ENCODE measurements at places on chromosomes 4 and X.

- DNase-seq: no peak
These were observed 38.5 kb downstream of the LAMTOR3 start for GRCh38 chr4:99855678-99856077.

DNA sequence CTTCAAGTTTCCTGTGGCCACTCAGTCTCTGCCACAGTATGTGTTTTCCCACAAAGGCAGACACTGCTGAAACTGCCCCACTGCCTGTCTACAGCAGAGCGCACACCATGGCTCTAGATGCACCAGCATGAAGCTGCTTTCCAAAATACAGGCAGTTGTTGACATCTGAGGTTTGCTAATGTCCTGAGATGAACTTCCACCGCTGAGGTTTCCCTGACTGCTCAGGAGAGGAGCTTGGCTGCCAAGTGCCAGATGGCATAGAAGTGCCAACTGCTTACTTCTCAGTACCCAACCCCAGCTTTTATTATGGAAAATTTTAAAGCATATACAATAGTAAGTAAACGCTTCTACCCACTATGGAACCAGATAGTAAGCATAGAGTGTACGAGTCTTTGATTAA lies 61.0 kb upstream of the EXOC1L start:
- no peak for DNase-seq

DNA sequence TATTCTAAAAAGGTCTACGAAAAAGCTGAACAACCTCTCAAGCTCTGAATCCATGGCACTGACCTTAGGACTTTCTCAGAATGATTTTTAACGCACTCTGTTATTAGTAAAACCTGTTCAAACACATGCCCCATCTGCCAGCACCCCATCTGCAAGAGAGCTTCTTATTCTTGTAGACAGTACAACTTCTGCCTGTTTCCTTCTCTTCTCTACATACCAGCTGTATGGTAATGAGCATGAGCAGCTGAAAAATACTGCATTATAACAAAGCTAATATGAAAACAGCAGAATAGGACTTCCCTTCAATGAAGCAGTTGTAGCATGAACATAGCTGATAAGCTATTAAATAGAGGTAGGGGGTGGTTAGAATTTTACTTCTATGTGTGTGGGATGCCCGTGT lies 167.9 kb downstream of the FBXW7 start:
- peak; percentile 7 for DNase-seq

DNA sequence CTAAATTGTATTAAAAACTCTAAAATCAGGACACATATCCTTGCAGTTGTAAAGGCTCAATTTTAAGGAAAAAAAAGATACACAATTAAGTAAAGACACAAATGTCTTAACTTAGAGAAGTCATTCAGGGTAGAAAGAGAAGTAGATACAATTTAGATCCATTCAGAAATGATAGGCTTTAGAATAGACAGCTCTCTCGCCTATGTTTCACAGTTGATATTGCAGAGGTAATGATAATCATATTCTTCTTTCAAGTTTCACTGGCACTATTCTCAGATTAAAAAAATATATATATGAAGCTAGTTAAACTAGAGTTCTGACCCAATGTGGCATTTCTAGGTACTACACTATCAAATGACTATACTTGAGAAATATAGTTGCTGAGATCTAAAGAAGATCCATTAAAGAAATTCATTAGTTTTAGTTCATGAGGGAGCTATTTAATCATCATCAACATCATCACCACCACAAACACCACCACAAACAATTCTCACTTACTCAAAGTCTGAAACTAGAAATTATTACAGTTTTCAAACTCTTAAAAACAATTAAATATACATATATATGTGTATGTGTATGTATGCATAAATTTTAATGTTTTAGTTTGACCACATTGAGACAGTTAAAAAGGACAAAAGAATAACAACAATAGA lies 93.1 kb downstream of the ANTXR2 start:
- no peak for DNase-seq

DNA sequence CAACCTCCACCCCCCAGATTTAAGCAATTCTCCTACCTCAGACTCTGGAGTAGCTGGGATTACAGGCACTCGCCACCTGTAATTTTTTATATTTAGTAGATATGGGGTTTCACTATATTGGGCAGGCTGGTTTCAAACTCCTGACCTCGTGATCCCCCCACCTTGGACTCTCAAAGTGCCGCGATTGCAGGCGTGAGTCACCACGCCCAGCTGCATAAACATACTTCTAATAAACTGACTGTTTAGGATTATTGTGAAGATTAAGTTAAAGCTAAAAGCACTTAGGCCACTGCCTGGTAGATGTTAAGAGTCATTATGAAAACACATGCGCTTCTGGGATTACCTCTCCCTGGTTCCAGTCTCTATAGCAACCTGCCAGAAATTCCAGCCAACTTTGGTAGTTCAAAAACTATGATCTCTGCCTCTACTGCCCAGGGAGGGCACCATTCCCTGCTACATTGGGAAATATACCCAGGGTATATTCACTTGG lies 30.2 kb upstream of the GRIA3 start:
- DNase-seq: no peak

GRCh38 chrX:154731184-154731583 lies 19.7 kb downstream of the GAB3 start:
- DNase-seq: no peak

GRCh38 chrX:31147175-31147574 lies 75.3 kb upstream of the FTHL17 start:
- no peak for DNase-seq

- no peak for DNase-seq
These were observed 63.2 kb upstream of the FBXW7 start for GRCh38 chr4:152599095-152599494.

GRCh38 chrX:65586491-65586890 lies 51.9 kb upstream of the LAS1L start:
- no peak for DNase-seq

DNA sequence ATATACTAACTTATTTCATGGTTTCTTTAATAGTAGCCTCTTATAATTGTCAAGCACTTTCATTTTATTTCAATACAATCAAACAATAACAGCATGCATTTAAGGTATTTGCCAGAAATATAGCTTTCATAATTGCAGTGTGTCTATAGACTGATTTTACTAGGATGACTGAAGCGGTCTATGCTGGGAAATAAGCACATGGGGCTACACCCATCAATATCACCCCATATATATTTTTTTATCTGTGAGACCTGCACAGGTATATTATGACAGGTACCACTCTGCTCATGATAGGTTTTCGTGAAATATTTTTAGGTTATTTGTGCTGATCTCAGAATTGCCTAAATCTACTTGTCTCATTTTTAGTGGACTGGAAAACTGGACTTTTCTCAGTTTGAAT lies 229.1 kb upstream of the PITX2 start:
- no peak for DNase-seq

DNA sequence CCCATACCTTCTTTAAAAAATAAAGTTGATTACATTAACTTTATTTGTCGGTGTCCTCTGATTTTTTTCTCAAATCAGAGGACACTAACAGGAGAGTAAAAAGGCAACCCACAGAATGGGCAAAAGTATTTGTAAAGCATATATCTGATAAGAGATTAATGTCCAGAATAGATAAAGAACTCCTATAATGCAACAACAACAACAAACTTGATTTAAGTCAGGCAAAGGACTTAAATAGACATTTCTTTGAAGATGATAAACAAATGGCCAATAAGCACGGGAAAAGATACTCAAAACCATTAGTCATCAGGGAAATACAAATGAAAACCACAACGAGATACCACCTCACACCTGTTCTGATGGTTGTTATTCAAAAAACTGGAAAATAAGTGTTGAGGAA lies 28.7 kb downstream of the DOCK11 start:
- no peak for DNase-seq

DNA sequence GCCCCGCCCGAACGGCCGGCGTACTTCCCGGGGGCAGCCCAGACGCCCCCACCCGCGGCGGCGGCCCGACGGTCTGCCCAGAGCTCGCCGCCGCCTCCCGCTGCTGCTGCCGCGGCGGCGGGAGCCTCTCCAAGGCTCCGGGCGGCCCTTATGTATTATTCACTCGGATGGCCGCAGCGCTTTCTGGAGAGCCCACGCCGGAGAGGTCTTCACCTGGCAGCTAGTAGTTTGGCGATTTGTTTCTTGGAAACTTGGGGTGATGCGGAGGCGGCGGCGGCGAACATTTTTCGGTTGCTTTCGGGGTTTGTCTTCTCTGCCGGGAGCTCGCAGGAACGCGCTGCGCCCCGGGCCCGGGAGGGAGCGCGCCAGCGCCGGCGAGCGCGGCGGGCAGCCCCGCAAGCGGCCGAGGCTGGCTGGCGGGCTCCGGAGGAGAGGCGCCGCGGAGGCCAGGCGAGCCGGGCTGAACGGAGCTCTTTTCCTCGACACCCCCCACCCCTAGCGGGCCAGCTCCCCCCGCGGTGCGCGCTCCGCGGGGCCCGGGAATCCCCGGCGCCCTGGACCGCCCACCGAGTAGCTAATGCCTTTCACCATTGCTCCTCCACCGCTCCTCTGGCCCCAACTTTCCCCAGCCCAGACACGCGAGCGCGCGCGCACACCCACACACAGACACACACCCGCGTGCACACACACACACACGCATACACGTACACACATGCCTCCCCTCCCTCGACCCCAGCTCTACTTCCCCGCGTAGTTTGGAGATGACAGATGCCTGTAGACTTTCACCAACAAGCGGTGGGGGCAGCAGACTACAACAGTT lies 113.5 kb downstream of the DHX15 start:
- DNase-seq: no peak

- DNase-seq: peak; percentile 15
These were observed 105.8 kb downstream of the RNF150 start for GRCh38 chr4:141027421-141027820.

DNA sequence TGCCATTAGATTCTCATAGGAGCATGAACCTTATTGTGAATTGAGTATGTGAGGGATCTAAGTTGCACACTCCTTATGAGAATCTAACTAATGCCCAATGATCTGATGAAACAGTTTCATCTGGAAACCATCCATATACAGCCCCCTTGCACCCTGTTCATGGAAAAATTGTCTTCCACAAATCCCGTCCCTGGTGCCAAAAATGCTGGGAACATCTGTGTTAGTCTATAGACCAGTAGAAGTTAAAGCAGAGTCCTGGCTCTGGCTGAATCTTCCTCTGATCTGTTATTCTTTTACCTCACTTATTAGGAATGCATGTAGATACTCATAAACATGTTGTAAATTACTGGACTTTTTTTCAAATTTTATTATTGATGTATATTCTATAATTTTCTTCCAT lies 29.2 kb downstream of the SULT1B1 start:
- DNase-seq: no peak

GRCh38 chrX:40996886-40997530 lies 88.2 kb upstream of the USP9X start:
- DNase-seq: no peak

DNA sequence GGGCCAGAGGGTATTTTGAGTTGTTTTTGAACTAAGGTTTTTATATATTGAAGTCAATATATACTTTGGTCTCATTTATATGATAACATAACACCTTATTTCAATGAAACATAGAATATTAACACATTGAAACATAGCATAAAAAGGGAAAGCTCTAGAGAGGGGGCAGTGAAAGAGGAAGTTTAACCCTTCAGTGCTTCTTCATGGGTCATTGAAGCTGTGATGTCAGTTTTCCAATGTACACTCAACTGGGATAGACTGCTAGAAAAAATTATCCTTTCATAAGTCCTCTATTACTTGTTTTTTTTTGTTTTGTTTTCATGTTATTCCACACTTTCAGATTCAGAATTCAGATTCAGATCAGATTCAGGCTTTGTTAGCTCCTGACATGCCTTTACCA lies 442.7 kb downstream of the EPHA5 start:
- DNase-seq: no peak

- DNase-seq: no peak
These were observed 157.4 kb downstream of the SHROOM3 start for GRCh38 chr4:76592460-76592859.

- no peak for DNase-seq
These were observed 1.4 kb downstream of the MAGED1 start for GRCh38 chrX:51894697-51895336.

- DNase-seq: no peak
These were observed 17.2 kb downstream of the EDNRA start for GRCh38 chr4:147498031-147498660.

DNA sequence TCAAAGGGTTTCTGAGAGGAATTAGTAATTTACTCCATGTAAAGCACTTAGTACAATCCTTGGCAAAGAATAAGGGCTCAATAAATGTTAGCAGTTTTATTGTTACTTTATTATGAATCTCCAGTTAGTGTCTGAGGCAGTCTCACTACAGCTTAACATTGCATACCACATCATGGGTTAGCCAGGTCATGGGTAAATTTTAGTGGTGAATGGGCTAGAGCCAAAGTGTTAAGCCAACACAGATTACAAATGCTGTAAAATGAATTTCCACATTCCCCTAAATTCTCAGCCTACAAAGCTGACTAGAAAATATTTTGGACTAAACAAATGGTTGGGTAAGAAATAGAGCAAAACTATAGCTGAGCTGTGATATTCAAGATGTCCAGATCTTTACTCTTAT lies 72.4 kb downstream of the NRK start:
- DNase-seq: no peak

DNA sequence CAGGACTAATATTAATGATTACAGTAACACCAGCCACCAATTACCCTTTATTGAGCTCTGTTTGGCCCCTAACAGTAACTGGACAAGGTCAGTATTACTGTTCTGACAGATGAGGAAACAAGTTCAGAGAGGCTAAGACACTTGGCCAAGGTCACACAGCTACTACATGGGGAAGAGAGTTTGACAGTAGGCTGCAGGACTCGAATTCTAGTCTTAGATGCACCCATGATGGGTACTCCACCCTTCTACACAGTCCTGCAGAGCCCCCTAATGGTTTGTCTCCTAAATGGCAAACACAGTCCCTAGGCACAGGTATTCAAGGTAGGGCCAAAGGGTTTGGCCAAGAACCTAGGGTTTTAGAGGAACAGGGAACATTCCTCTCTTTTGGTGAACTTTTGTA lies 93.9 kb downstream of the NSUN7 start:
- DNase-seq: no peak

DNA sequence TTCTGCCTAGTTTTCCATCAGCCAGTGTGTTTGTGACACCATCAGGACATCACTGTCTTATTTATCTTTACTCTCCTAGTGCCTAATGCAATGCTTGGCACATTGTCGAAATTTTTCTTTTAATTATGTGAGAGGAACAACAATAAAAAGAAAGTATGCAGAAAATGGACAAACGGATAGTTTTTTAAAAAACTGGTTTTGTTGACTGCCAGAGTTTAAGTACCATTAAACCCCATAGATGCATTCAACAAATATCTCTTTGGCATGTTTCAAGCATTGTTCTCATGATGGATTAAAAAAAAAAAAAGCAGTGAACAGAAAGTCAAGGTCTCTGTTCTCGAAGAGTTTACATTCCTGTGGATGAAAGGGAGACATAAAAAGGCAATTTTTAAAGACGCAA lies 398.4 kb downstream of the PPP3CA start:
- no peak for DNase-seq

DNA sequence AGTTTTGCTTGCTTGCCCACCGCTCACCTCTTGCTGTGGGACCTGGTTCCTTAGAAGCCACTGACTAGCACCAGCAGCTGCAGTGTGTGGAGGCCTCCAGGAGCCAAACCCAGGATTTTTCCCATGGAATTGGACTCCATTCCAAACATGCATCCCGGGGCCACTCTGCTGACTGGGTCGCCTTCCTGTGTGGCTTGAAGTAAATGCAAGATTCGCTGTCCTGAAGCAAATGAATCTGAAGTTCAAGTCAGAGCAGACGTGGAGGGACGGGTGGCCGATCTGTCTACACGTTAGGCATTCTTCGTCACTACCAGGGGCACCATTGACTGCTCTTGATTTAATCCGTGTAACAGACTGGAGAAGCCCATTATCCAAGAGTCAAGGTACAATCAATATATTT lies 109.0 kb downstream of the SHOX start:
- no peak for DNase-seq

All from NCI-H187 treated with DMSO at 0.1 percent for 48 hours (cell line).